Neuronal stem cell (in vitro differentiated cells): ENCODE measurements at places on chromosomes 6 and 20.

GRCh38 chr20:42775866-42776265 is 413.8 kb downstream of the PTPRT start:
- no peaks in the 10 kb centered on the region for H3K27me3 ChIP-seq
- no peaks in the 10 kb centered on the region for H3K36me3 ChIP-seq
- no peak for DNase-seq
- H3K4me3 ChIP-seq: no peak overlapping the region

DNA sequence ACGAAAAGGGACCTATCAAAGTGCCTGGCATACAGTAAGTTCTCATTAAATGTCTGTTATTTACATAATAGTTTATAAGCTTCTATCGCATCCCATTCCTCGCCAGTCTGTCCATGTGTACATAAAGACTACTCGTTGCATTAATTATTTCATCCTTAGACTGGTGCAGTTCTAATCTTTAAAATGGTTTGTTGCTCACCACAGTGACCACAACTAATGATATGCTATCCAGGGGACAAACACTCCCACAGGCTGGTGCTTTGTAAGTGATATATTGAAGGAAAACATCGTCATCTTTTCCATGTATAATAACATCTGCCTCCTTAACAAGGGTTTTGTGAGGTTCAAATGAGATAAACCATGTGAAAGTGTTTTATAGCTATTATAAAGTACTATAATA is 39.0 kb upstream of the HBS1L start:
- peaks cover 2% of the 10 kb centered on the region for H3K4me1 ChIP-seq
- no peaks in the 10 kb centered on the region for H3K27me3 ChIP-seq
- DNase-seq: no peak
- H3K27ac ChIP-seq: no peak overlapping the region
- no peak overlapping the region for H3K4me3 ChIP-seq

DNA sequence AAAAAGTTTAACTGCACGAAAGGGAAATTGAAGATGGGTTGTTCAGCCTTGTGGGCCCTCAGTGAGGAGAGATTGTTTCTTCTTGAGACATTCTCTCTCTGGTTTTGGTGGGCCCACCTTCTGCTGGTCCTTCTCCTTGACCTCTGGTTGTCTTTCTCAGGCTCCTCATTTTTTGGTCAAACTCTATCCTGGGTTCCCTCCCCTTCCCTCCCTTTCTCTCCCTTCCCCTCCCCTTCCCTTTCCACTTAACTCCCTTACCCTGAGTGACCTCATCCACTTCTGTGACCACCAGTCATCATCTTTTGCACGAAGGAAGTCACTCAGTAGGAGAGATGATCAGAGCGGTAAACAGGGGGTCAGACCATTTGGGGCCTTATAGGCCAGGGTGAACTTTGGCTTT is 71.5 kb upstream of the RALY start:
- H3K27ac ChIP-seq: no peak overlapping the region
- no peaks in the 10 kb centered on the region for H3K36me3 ChIP-seq
- DNase-seq: no peak
- H3K4me1 ChIP-seq: no peaks in the 10 kb centered on the region

GRCh38 chr6:44738601-44739146 is 351.2 kb downstream of the CDC5L start:
- DNase-seq: no peak
- peaks cover 9% of the 10 kb centered on the region for H3K4me1 ChIP-seq
- peak overlapping the region; percentile 51 for H3K27ac ChIP-seq
- no peaks in the 10 kb centered on the region for H3K27me3 ChIP-seq
- no peaks in the 10 kb centered on the region for H3K36me3 ChIP-seq

DNA sequence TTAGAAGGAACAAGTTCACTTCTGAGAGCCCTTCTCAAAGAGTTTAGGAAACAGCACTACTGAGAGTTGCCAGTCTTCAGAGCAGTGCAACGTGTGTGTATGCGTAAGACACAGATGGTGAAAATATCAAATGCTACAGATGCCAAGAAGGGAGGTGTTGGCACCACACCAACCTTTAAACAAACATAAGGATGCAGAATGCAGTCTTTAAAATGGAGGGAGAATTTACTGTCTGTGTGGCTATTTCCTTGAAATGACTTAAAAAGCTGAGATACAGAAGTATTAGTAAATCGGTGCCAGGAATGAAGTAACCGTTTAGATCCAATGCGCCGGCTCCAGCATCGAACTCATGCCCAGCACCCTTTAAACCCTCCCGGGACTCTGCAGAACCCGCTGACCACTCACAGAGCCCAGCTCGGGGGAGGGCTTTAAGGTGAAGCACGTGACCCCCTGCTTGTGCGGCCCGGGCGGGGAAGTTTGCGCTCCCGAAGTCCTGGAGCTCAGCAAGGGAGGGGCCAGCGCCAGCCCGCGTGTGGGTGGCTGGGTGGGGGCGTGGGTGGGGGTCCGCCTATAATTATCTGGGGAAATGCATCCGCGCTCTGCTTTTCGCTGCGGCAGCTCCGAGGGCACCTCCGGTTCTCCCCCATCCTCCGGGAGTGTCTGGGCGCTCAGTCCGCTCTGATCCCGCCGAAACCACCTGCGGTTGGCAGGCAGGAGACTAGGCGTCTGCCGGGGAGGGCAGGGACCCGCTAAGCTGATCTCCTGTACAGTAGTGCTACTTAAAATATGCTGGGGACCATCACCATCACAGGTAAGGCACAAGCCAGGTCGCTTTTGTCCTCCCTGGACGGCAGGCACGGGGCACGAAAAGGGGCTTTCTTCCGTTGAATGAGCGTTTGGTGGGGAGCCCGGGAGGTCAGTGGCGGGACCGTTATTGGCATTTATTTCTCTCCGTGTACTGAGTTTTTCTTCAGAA is 66.0 kb downstream of the ZBTB2 start:
- no peak overlapping the region for H3K27ac ChIP-seq
- DNase-seq: peak; percentile 15
- peak overlapping the region; percentile 80 for H3K4me3 ChIP-seq

DNA sequence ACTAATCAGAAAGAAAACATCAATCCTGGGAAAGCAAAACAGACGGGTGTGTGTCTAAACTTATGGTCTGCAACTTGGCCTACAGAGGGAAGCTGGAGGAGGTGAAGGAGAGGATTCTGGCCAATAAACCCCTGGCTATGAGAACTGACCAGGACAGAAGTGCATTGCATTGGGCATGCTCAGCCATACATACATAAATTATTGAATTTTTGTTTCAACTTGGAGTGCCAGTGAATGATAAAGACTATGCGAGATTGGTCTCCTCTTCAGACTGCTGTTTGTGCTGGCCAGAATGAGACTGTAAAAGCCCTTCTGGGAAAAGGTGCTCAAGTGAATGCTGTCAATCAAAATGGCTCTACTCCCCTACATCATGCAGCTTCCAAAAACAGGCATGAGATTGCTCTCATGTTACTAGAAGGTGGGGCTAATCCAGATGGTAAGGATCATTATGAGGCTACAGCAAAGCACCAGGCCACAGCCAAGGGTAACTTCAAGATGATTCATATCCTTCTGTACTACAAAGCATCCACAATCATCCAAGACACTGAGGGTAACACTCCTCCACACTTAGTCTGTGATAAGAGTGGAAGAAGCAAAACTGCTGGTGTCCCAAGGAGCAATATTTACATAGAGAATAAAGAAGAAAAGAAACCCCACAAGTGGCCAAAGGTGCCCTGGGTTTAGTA is 17.4 kb downstream of the ADNP start:
- H3K4me1 ChIP-seq: peaks cover 2% of the 10 kb centered on the region
- H3K27me3 ChIP-seq: no peaks in the 10 kb centered on the region
- no peak overlapping the region for H3K27ac ChIP-seq
- no peak for DNase-seq
- no peak overlapping the region for H3K4me3 ChIP-seq
- peaks cover 93% of the 10 kb centered on the region for H3K36me3 ChIP-seq
